ENCODE measurements at places on chromosomes 12 and 14.

- DNase-seq: no peak
Measured at GRCh38 chr12:32181498-32182175, 75.0 kb downstream of the BICD1 start.

DNA sequence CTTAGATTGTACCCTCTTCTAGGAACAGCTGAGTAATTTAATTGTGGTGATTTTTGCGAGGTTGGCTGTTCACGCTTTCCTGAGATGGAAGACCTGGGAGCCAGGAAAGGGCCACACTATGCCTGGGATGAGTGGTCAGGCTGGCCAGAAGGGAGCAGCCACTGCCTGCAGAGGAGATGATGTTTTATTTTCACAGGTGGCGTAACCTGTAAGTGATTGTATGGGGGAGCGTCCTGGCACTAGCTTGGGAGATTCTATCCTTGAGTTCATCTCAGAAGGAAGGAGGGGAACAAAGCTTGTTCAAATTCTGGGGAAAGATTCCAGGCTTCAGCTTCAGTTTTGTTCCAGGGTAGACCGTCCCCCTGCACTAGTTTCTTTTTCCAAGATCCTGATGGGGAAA is 1.2 kb downstream of the RPH3A start:
- DNase-seq: no peak

- DNase-seq: peak; percentile 59
Measured at GRCh38 chr12:22121224-22121623, 75.2 kb downstream of the CMAS start.

DNA sequence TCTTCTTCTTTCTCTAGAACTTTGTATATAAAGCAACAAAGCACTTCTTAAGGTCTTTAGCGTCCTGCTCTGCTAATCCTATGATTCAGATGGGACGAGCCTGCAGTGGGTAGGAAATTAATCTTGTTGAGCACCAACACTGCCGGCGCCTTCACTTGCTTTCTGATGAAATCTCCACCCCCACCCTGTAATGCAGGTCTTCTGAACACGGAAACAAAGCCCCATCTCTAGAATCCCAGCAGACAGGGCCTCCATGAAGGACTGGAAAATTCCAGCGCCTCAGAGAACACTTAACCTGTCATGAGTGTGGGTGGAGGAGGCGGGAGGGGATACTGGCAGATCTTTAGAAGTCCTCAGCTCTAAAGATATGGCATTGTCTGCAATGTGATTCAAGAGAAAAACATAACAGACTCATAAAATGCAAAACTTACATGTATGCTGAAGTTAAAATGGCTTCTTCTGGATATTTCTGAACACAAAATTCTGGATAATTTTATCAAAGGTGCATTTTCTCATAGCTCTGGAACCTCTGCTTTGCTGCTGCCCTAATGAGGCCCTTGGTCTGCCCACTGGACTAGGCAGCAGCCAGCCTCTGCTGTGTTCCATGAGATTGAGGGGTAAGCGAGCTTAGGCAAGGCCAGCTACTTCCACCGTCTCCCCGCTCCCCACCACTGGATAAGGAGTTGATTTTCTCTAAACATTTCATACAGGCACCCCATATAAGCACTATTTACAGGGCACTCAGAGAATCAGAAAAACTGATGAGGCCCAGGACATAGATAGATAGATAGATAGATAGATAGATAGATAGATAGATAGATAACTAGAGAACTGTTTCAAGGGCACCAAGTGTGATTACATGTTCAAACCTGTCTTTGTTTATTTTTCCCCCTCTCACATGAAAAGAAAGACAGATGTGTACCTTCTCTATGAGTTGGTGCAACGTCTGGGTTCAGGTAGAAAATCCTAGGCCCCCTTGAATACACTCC is 43.1 kb downstream of the ZFP36L1 start:
- no peak for DNase-seq

DNA sequence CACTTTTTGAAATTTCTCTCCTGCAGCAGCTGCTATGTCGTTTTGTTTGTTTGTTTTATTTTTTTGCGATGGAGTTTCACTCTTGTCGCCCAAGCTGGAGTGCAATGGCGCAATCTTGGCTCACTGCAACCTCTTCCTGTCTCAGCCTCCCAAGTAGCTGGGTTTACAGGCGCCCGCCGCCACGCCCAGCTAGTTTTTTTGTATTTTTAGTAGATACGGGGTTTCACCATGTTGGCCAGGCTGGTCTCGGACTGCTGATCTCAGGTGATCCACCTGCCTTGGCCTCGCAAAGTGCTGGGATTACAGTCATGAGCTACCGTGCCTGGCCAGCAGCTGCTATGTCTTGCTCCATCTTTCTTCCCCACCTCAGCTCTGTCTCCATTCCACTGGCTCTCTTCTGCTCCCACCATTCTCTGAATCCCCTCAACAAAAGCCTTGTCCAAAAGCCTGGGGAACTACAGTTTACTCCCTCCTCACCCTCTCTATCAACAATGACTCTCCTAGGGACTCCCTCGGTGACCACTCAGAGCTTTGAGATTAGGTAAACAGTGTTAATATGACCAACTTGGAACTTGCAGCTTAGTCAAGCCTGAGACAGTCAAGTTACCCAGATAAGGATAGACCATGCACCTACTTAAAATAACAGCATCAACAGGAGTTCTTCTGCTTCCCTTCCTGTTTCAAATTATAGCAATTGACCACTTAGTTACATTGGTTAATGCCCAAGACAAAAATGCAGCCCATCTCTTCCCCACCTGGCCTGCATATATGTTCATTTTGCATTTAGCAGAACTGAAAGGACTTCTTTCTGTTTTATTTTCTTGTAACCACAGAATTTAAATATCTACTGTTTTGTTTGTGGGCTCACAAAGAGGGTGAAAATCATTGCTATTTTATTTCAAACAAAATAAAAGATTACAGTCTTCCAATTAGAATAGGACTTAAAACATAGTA is 189.0 kb upstream of the AMIGO2 start:
- DNase-seq: no peak

- no peak for DNase-seq
Measured at GRCh38 chr14:105532735-105533141, 6.4 kb downstream of the TMEM121 start.

DNA sequence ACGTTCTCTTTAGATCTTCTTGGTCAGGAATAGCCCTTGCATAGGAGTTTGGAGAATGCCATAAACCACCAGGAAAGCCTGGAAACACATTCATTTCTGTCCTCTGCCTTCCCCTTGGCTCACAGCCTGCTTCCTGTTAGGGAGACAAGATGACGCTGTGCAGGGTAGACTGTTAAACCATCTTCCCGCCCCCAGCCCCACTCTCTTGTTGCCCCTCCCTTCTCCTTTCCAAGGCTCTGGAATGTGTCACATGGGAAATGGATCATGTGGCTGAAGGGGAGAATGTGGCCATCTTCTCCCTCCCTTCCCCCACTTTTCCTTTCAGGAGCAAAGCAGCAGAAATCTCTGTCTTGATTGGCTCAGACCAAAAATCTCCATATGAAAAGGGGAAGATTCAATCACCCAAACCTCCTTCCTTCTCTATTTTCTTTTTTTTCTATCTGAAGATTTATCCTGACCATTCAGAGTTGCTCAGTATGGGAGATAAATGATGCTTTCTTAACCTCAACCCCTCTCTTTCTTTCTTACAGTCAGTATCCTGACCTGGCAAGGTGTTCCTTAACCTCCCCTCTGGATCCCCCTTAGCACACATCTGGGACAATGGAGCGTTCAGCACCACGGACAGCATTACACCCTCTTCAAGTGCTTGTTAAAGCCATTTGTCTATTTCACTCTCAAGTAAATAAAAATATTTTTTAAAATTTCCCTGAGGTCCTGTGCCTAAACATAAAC is 11.4 kb downstream of the GPR19 start:
- peak; percentile 20 for DNase-seq

DNA sequence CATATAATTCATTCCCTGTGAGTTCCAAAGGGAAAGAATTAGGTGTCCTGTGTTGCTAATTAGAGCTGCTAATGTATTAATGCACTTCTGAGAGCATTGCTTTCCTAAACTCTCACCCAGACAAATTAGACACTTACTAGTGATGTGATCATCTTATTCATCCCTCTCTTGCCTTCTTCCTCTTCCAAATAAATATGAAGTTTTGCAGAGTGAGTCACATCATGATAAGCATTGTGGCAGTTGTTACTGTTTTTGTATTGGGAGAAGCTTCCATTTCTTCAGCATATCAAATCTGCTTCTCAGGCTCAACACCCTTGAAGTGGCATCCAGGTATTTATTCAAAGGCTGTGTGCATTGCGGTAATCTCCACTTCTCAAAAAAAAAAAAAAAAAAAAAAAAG is 37.3 kb upstream of the E2F7 start:
- no peak for DNase-seq

- peak; percentile 73 for DNase-seq
Measured at GRCh38 chr14:105486974-105487448, 325 bp downstream of the CRIP1 start.

DNA sequence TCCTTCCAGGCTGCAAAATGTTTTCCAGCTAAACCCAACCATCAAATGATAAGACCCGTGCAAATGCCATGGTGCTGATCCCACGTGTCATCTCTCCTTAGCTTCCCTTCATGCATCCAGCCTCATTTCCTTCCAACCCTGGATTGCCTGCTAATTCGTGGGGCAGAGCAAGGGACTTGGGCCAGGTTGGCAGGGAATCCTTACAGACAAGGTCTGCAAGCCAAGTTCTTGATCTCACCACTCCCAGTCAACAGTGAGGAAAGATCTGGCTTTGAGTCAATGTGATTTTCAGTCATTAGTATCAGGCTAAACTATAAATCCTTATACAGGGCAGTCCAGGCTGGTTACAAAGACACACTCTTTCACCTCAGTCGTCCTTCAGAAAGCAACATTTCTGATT is 150.9 kb downstream of the ANO2 start:
- no peak for DNase-seq

GRCh38 chr14:24162093-24162492 is 1.0 kb downstream of the IRF9 start:
- DNase-seq: no peak

DNA sequence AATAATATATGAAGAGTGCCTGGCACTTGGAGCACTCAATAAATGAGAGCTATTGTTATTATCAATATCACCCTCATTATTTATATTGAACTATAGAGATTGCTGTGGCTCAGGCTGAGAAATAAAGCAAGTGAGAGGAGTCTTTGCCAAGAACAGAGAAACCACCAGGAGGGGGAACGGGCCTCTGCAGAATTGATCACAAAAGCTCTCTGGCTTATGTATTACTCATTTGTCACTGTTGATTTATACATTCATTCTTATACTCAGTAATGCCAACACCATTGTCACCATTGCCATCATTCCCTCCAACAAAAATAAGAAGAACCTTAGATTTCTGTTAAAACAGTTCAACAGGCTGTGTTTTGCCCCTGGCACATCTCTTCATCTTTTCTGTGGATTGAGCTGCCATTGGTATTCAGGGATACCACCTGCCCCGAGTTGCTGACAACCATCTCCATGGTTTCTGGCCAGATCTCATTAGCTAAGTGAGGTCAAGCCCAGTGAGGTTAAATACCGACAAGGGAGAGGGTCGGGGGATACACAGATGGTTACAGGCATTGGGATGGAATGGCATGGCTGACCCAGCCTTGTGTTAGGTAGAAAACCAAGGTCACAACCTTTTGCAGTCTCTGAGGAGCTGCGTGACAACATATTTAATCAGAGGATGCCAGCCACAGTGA is 21.8 kb upstream of the PCNX1 start:
- no peak for DNase-seq

GRCh38 chr12:109779382-109779781 is 53.8 kb downstream of the TRPV4 start:
- no peak for DNase-seq

DNA sequence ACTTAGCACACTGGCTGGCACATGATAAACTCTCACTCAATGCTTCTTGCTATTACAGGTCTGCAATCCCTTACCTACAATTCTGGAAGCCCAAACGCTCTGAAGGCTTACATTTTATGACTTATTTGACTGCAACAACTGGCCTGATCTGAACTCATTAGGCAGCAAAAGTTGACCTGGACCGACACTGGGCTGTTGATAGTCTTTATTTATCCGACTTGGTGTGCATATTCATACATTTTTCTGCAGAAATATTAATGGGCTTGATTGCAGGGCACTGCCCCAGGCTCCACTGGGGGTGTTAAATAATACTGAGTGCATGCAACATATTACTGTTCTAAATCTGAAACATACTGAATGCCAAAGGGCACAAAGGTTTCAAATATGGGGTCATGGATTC is 1076.7 kb downstream of the BCL11B start:
- no peak for DNase-seq

DNA sequence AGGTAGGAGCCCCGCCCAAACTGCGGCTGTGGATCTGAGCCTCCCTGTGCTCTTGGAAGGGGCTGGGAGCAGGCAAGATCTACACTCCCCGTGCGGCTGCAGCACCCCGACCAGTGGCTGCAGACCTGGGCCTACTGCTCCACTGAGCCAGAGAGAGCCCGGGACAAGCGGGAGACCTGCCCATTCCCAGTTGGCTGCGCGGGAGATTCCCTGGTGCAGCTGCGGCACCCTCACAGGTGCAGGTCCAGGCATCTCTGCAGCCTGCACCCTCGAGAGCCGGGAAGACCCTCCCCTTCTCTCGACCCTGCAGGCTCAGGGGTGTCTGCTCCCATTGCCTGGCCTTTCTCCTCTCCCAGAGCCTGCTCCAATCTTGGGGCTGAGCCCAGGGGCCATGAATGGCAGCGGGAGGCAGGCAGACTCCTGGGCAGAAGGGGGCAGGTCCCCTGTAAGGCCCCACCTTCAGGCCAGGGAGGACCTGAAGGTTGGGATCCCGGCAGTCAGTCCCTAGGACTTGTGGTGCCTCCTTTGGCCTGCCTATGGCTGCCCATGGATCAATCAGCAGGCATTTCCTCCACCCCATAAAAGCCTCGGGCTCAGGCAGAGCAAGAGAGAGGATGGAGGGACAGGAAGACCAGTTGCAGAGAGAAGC is 8.8 kb upstream of the A2M start:
- DNase-seq: no peak

DNA sequence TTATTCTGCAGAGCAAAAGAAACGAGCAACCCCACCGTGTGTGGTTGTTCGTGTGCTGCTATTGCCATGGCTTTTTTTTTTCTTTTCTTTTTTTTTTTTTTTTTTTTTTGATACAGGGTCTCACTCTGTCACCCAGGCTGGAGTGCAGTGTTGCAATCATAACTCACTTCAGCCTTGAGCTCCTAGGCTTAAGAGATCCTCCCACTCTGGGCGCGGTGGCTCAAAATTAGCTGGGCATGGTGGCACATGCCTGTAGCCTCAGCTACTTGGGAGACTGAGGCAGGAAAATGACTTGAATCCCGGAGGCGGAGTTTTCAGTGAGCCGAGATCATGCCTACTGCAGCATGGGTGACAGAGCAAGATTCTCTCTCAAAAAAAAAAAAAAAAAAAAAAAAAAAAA is 144.2 kb downstream of the ESR2 start:
- DNase-seq: no peak
